ENCODE measurements at places on chromosomes 12 and 14.

- DNase-seq: no peak
Measured at GRCh38 chr14:106848330-106849121, 1322.1 kb downstream of the TMEM121 start.

DNA sequence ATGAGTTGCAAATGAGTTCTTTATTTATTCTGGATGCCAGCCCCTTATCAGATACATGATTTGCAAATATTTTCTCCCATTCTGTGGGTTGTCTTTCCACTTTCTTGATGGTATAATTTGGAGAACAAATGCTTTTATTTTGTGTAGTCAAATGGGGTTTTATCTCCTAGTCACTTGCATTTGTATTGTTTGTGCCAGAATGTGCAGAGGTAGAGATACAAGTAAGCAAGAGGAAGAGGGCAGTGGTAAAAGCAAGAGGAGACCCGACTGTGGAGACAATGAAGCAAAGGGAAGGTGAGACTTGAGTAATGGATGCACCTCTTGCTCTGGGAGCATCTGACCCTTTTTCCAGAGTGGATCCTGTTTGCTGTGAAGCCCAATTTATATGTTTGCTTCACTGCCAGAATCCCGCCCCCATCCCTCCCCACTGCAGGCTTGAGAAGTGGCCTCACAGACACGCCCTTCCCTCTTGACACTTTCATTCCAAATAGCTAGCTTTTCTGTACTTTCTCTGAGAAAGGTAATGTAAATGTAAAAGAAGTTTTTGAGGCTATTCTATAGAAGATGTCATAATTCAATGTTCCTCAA, 786 bp upstream of the PFKM start:
- DNase-seq: no peak

- peak; percentile 64 for DNase-seq
Measured at GRCh38 chr14:106417224-106418049, 891.1 kb downstream of the TMEM121 start.

DNA sequence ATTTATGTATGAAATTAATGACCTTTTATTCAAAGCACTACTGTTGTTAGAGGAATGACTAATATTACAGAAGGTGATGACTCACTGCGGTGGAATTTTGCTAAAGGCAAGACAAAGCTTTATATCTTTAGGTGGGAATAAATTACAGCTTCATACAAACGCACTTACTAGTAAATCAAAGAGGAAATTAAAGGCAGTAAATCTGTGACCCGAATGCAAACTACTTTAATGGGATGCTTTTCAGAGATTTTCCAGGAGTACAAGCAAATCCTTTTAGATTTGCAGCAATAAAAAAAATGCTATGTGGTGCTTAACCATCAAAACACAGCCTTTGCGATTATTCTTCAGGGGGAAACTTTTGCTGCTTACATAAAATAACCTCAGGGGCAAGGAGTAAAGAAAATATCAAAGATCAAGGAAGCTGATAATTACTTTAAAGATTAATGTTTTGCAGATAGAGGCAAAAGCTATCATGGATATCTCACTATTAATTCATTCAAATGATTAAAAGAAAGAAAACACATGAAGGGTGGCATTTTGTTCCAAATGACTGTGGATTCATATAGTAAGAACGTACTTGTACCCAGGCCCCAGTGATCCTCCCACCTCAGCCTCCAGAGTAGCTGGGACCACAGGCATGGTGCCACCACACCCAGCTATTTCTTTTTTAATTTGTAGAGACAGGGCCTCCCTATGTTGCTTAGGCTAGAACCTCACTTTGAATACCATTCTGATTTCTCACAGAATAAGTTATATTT, 98.9 kb downstream of the DENND5B start:
- no peak for DNase-seq

DNA sequence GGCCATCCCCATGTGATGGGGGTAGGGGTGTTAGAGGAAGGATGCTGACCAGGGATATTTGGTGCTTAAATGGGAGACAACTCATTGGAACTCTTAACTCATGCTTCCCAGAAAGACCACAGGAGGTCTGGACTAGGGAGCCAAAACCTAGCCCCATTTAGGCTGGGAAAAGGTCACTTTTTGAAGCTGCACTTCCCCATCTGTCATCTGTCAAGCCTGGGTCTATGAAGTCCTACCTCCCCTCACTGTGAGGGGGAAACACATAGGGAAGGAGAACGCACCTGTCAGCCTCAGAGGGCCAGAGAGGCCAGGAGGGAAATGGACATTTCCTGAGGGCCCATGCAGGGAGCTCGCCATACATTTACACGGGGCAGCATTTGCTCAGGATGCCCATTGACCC, 321.0 kb downstream of the BCL11B start:
- no peak for DNase-seq

DNA sequence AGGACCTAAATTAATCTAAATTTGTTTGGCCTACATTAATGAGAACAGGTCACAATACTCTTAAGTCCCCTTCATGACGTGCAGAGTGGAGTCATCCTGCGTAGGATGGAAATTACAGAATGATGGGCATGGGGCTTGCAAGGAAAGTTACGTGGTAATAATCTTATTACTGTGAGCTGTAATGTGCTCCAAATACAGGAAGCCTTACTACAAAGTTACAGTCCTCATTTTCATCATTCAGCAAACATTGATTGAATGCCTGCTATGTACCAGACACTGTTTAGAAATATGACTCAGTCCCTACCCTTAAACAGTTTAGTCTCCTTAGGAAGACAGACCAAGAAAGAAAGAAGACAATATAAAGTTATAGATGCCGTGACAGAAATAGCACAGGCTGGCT, 9.4 kb downstream of the HIGD1C start:
- no peak for DNase-seq

DNA sequence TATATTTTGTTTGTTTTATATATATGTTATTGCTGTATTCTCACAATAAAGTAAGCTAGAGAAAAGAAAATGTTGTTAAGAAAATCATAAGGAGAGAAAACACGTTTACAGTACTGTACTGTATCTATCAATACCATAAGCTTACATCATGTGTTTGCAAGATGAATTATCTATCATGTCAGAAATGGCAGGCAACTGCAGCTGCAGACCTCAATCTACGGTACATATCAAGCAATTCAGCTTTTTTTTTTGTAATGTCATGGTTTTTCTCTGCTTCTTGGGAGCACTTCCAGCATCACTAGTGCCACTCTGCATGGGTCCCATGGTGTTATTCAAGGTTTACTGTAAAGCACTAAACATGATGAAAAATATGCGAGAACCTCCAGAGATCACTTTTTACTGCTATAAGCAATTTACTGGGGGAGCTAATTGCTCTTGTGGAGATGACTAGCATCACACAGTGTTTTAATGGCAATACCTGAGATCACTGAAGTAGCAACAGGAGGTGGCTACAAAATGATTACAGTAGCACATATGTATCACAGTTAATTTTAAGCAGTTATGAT, 9.0 kb upstream of the KRT2 start:
- DNase-seq: no peak

GRCh38 chr12:95205685-95206084, 11.6 kb downstream of the FGD6 start:
- no peak for DNase-seq

GRCh38 chr12:112199136-112199535, 73.8 kb downstream of the TRAFD1 start:
- DNase-seq: no peak

DNA sequence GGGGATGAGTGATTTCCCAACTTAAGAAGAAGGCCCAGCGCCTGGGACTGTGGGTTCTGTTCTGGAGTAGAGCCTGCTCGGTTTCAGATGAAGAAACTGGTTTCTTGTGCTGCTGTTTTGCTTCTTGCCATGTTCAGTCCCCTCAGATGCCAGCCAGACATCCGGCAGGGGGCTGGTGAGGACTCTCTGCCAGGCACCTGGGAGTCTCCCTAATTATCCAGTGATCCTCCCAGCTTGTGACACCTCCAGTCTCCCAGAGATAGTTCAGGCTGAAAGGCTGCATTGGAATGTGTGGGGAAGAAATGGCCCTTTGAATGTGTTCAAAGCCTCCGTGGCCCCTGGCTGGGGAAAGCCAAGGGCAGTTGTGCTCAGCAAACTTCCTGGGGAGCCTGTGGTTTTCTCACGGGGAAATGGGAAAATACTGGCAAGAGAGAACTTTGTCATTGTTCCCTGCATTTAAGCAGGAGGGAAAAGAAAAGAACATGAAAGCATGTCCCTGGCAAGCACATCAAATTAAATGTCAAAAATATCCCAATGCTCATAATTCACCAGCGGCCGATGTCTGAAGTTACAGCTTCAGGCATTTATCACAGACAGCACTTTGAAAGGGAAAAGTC, 8.5 kb upstream of the SERPINA12 start:
- no peak for DNase-seq

GRCh38 chr14:96112032-96112431, 72.9 kb downstream of the C14orf132 start:
- DNase-seq: no peak

- DNase-seq: no peak
Measured at GRCh38 chr12:77213319-77213718, 147.9 kb upstream of the E2F7 start.

GRCh38 chr14:91350483-91350812, 67.2 kb downstream of the CCDC88C start:
- no peak for DNase-seq

- DNase-seq: no peak
Measured at GRCh38 chr12:131910302-131911027, 16.0 kb downstream of the ULK1 start.

- peak; percentile 6 for DNase-seq
Measured at GRCh38 chr12:88035907-88036289, 6.7 kb upstream of the C12orf50 start.

DNA sequence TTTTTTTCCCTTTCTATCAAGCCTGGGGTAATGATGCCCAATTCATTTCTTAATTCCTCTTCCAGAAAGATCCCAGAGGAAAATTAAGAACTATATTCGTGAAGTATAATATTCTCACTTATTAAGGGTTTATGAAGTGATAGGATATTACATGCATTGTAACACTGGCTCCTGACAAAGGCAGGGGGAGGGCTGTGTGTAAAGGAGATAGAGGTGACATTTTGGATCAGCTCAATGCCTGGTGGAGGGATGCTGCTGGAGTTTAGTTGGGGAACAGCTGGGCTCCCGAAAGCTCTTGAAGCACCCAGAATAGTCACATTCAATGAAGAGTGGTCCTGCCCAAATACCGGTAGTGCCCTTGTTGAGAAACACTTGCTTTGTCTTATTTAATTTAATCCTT, 774 bp downstream of the SERPINA11 start:
- no peak for DNase-seq

DNA sequence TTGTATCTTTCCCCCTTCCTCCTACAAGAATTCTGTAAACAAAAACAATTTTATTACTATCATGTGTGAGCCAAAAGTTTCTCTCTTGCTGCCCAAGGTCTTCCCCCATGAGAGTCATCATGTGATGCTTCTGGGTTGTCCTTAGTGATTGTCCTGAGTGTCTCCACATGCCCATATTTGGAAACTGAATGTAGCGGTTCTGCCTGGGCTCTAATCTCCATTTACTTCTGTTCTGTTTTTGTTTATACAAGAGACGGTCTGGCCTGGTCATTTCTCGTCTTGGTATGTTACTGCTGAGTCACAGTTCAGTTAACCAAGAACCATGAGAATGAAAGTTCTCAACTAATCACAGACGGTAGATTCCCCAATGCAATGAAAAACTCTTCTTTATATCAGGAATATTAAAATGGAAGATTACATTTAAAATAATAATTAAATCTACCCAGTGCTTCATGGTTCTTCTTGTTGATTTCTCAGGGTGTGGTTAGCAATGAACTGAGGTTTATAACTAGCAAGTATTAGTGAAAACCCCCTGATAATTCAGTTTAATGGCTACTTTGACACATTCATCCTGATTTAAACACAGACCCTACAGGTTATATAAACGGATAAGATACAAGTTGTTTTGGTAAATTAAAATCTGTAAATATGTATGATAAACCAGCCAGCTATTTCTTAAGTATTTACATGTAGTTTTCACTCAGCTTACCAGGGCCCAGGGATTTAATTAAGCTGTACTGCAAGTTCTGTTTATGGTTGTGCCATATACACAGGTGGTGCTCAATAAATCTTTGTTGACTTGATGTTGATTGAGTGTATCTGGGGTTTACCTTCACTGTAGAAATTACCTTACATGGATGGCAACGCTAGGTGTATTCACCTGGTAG, 81.1 kb downstream of the PELI2 start:
- no peak for DNase-seq

DNA sequence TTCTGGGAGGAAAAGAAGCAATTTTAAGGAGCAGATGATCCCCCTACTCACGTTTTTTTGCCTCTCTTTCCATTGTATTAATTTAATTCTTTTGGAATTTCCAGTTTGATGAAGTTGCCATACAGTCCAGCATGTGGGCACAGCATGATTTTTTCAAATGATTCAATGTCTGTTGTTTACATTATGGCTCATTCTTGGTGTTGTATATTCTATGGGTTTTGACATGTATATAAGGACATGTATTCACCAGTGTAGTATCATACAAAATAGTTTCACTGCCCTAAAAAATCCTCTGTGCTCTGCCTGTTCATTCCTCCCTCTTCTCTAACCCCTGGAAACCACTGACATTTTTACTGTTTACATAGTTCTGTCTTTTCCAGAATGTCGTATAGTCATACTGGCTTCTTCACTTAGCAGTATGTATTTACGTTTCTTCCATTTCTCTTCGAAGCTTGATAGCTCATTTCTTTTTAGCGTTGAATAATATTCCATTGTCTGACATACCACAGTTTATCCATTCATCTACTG, 13.3 kb upstream of the KLHDC2 start:
- no peak for DNase-seq

DNA sequence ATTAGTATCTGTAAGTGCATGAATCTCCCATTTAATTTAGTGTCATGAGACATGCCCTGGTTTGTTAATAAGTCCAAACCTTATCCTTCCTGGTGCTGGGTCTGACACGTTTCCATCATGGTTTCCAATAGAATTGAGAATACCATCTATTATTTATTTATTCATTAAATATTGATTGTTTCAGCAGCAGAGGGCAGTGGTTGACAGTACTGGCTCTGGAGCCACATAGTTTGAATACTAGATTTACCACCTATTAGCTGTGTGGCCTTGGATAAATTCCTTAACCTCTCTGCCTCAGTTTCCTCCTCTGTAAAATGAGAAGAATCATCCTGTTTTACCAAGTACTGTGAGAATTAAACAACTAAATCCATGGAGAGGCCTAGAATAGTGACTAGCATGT, 941 bp upstream of the STAB2 start:
- DNase-seq: no peak

DNA sequence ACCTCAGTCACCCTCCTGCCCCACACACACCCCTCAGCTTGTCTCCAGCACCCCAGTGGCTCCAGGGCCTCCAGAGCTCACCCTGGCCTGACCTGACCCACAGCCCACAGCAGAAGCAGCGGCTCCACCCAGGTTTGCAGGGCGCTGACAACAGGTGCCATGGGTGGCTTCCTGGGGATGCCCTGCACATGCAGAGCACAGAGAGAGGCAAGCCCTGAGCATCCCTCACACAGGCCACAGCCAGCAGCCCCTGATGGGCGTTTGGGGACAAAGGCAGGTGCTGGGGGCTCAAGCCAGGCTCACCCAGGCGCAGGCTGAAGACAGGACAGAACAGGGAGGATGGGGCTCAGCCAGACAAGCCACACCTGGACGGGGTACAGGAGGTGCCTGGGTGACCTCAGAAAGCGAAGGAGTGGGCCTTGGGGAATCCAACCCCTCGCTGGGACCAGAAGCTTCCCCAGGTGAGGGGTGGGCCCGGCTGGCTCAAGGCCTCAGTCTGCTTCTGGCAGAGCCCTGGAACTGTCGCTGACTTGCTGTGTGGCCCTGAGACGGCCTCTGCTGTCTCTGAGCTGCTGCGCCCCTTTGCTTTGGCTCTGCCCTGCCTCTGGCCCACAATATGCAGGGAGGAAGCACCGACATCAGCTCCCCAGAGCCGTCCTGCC, 10.6 kb downstream of the ARL6IP4 start:
- DNase-seq: no peak

- DNase-seq: no peak
Measured at GRCh38 chr12:107130830-107131611, 37.7 kb upstream of the CRY1 start.

Measured in CD4-positive, alpha-beta T cell treated with Interleukin-4 for 4 hours (primary cell).